Mammary microvascular endothelial cell (primary cell): ENCODE measurements at places on chromosomes 16 and 17. TPM values are rescaled to one million over a fixed set of nuclear protein-coding genes. Genes with fewer than 3 reads are reported as not detected.

DHX8 gene
- 35.6 and 39.3 TPM in 2 replicates for total RNA-seq

VASN gene
- total RNA-seq = 0.13 and 0.54 TPM in 2 replicates

PIPOX gene
- 0.05 and 0.40 TPM in 2 replicates for total RNA-seq

PDE6G gene
- total RNA-seq = 0.20 and 0.25 TPM in 2 replicates

TBC1D3C gene
- total RNA-seq = 0.13 and 0.20 TPM in 2 replicates

PEX12 gene
- 4.0 and 5.8 TPM in 2 replicates for total RNA-seq

MRPS7 gene
- total RNA-seq = 67.8 and 76.7 TPM in 2 replicates

MMP2 gene
- total RNA-seq = 22.5 and 23.8 TPM in 2 replicates

KRT222 gene
- total RNA-seq = not detected in 2 replicates

ALOX12B gene
- not detected in 2 replicates for total RNA-seq

MAPT gene
- not detected in 2 replicates for total RNA-seq

MRPL12 gene
- 145 and 156 TPM in 2 replicates for total RNA-seq

KRT20 gene
- total RNA-seq = not detected in 2 replicates

EXOC3L1 gene
- total RNA-seq = 9.4 and 13.3 TPM in 2 replicates

MGAT5B gene
- total RNA-seq = 1.1 and 2.1 TPM in 2 replicates
